ENCODE measurements at places on chromosomes 6 and 20.

DNA sequence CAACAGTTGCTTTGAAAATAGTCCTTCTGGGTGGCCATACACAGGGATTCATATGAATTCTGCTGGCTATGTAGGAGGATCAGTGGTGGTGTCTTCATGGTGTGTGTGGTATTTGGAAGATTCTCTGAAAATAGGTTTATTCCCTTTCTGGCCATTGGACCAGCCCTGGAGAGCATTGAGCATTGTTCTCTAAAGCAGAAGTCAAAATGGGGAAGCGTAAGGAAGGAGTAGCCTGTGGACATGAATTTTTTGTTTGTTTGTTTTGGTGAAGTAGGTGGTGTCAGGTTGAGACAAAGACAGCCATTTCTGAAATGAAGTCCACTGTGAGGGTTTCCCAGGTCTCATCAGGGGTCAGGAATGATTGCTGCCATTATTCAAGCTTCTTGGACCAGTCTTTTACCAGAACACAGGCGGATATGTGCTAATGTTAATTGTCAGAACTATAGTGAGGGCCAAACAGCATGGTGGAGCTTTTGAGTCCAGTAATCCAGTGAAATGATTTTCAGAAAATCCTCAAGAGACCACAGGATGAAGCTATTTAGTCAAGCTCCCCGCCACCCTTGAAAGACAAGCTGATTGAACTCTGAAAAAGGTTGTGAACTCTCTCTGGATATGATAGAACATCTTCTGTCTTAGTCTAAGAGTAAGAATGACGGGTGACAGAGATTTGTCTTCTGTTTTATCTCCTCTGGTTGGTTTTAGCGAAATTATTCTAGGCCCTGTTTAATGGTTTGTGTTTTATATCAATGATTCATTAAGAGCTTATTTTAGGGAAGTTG lies 60.0 kb downstream of the DNAH8 start:
- DNase-seq = no peak

- no peak for DNase-seq
Observed at GRCh38 chr6:44278315-44278714, 8.1 kb downstream of the TMEM151B start.

- DNase-seq = no peak
Observed at GRCh38 chr6:1894954-1895353, 285.2 kb downstream of the FOXC1 start.

- DNase-seq = no peak
Observed at GRCh38 chr6:3370361-3371221, 86.3 kb downstream of the SLC22A23 start.

GRCh38 chr20:59385480-59385879 lies 85.1 kb downstream of the EDN3 start:
- no peak for DNase-seq

DNA sequence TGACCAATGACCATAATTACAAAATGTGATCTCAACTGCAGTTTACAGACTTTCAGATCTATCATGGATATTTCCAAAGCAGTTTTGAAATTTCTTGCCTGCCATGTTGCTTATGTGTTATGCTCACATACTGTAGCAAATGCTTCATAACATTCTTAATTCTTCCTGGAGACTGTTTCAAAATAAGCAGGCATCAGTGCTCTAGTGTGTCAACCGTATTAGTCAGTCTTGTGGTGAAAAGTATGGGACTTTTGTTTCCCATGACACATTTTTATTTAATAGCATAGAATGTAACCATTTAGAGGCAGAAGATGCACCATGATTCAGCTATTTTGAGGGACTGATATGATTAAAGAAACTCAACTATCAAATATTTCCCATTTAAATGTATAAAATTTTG lies 1.7 kb downstream of the POPDC3 start:
- DNase-seq = no peak

DNA sequence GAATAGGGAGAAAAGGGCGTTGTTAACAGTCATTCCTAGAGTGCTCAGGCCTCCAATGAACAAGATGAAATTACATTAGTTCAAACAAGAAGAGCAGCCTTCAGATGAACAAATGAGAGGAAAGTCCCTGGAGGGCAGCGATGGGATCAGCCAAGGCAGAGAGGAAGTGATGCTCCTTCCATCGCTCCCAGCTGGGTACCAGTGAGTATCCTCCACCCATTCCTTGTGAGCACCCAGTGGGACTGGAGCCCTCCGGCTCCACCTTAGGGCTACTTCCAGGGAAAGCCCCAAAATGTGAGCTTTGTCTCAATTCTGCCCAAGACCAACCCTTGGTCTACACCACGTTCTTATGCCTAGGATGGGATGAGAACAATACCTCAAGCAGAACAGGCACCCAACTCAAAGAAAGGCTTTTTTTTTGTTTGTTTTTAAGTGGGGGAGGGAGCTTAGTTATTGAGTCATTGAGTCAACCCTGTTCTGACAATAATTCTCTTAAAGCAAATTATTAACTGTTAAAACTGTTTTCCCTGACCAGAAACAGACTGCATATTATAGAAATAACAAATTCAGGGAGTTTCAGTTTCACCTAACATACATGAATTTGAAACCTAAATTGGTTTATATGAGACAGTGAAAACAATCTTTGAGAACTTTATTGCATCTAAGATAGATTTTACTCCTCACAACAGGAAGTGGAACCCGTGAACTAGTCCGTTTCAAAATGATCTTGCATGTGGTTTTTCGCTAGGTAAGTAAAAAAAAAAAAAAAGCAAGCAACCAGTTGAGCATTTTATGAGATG lies 106.9 kb downstream of the IPCEF1 start:
- DNase-seq = no peak

DNA sequence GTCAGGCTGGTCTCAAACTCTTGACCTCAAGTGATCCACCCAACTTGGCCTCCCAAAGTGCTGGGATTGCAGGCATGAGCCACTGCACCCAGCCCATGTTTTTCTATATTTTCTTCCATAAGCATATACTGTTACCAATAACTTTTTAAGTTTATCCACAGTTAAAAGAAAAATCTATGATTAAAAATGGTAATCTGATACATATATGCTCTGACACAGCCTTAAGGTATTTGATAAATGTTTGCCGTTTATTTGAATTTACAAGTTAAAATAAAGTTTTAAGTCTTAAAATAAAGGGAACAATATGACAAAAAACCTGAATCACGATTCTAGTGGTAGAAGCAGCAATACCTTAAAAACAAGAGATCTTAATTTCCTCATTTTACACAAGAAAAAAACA lies 5.2 kb downstream of the STK38 start:
- no peak for DNase-seq

DNA sequence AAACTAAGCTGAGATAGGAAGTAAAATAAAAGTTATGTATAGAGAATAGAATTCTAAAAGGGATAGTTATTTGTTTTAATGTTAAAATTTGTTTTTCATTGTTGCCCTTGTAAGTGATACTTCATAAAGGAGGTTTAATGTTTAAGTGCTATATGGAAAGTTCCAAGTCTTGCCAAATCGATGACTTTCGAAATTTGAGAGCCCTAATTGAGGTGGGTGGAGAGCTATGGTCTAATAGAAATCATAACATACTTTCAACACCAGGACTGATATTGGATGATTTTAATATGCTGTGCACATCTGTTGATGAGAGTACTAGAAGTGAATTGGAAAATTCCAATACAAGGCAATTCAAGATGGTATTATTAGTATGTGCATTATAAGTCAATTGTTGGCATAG lies 64.6 kb downstream of the RNF144B start:
- no peak for DNase-seq

GRCh38 chr6:145313041-145313855 lies 422.1 kb downstream of the EPM2A start:
- no peak for DNase-seq

DNA sequence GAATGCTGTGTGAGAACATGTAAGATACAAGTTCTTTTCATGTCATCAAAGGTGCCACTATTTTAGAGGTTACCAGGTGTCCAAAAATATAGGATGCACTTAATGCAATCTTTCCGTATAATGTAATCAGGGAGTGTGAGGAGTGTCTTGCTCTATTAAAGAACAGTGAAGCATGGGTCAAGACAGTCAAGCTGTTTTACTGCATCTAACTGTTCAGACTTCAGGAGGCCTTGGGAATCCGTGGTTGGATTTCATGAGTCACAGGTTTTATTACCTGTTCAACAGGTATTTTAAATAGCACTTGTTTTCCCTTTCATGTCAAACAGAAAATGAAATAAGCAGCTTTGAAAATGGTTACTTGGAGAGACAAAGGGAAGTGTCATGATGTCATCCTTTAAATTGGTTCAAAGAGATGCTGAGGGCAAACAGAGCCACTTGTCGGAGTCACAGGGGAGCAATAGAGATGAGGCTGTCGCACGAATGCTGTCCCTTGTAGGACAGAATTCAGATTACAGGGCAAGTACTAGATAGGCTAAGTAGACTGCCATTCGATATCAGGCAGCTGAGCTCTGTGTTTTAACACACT lies 621.5 kb downstream of the QKI start:
- peak; percentile 78 for DNase-seq

DNA sequence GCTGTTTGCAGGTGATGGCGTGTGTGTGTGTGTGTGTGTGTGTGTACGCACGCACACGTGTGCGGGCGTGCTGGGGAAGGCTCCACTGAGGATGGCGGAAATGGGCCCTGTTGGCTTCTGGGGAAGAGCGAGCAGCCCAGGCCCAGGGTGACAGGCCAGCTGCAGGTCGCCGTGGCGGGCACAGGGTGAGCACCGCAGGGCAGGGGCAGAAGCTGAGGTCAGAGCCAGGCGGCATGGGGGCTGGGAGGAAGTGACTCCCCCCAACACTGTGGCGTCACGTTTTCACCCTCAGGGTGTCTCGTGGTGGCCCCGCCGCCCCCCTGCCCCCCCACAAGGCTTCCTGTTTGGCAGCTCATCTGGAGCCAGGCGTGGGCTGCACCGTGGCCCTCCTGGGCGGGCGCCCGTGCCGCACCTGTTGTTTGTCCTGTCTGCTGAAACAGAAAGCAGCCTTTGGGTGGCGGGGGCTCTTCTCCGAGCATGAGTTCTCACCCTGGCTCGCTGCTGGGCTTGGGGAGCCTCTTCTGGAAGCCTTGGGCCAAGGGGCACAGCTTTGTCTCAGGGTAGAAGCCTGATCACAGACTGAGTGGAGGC lies 7.1 kb downstream of the RBM38 start:
- no peak for DNase-seq

DNA sequence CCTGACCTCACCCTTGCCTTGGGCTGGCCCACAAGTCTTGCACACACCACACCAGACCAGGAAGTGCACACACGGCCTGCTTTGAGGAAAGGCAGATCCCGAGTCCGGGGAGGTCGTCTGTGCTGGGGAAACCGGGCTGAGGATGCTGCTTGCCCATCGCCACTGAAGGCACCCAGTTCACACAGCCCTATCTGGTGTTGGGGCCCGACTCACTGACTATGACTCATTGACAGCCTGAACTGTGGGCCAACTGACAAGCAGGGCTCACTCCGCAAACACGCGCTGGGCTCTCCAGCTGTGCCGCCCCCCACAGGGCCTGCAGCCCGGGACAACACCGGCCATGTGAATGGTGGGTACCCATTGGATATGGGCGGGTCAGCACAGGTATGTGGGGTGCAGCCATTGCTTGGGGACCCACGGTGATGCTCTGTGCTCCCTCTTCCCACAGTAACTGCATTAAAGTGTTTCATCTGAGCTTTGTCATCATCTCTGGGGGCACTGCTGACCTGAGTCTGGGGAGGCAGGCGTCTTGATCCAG lies 1.6 kb downstream of the SAMD10 start:
- DNase-seq = no peak

DNA sequence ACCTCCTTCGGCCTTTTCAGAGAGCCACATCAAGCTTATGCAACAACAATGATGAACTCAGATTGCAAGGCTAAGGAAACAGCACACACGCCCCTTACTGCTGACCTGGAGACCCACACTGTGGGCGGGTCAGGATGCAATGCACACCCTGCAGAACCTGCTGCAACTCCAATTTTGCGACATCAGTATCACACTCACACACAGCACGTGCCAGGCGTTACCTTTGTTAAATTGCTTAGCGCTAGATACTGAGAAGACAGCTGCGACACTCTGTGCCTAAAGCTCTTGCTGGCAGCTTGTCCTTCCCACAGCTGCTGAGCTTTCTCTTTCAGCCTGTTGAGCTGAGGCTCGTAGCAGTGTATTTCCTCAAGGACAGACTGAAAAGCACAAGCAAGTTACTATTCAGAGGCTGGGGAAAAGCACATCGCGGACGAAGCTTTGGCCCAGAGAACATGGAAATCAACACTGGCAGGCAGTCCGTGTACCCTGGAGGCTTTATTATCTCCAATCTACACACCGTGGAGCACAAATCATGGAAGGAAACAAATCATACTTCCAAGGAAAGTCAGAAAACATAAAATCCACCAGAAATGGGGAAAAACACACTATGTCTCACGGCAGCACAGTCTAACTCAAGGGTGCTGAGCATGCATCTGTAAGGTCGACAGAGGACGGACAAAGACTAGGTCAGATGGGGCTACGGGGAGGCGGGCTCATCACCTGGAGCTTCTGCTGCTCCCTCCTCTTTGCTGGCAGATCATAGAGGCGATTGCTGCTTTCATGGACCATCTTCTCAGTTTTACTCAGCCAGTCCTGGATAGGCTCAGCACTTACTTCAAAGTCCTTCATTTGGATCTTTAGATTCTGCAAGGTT lies 268.2 kb downstream of the SYNE1 start:
- DNase-seq = no peak

GRCh38 chr20:25372584-25373336 lies 17.9 kb downstream of the ABHD12 start:
- no peak for DNase-seq

GRCh38 chr6:87333033-87333432 lies 4.0 kb upstream of the GJB7 start:
- DNase-seq = no peak

GRCh38 chr20:18802012-18802634 lies 11.5 kb upstream of the SCP2D1 start:
- DNase-seq = no peak

DNA sequence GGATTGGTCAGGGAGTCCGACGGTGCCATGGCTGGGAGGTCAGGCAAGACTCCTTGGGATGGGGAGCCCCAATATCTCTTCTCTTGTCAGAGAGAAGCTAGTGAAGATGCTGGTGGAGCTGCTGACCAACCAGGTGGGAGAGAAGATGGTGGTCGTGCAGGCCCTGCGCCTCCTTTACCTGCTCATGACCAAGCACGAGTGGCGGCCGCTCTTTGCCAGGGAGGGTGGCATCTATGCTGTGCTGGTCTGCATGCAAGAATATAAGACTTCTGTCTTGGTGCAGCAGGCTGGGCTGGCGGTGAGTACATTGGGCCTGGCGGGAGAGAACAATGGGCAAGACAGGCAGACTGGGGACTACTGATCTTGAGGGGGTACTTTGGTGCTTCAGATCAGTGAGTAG lies 10.9 kb downstream of the CUL9 start:
- no peak for DNase-seq

DNA sequence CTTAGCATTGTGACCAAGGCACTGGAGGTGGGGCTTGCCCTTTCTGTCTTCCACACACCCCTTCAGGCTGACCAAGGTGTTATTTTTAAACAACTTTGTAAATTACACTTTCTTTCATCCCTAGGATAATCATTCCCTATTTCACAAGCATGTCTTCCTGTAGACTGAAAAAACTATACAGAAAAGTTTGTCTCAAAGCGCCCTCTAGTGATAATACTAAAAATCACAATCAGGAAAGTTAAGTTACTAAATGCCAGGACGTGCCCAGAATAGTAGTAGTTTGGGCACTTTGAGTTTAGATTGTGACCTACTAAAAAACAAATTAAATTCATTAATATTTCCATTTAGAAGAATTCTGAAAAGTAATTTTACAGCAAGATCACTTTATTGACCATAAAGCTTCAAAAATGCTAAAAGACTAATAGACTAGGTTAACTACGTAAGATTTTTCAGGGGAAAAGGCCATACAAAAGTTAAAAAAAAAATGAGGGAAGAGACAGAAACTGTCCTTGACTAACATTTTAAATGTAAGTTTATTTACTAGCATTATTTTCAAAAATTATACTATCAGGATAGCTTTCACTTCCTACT lies 123.3 kb upstream of the DUSP22 start:
- DNase-seq = peak; percentile 66
